ENCODE measurements at places on chromosomes 13 and 19. TPM values are rescaled to one million over a fixed set of nuclear protein-coding genes. Genes with fewer than 3 reads are reported as not detected.

GRCh38 chr13:27427641-27428040 is 3.2 kb downstream of the GTF3A start:
- peaks cover 56% of the 10 kb centered on the region for H3K4me1 ChIP-seq
- no peak for DNase-seq
- H3K4me3 ChIP-seq: peak overlapping the region; percentile 100
- no peaks in the 10 kb centered on the region for H3K27me3 ChIP-seq
- H3K27ac ChIP-seq: peak overlapping the region; percentile 99

DNA sequence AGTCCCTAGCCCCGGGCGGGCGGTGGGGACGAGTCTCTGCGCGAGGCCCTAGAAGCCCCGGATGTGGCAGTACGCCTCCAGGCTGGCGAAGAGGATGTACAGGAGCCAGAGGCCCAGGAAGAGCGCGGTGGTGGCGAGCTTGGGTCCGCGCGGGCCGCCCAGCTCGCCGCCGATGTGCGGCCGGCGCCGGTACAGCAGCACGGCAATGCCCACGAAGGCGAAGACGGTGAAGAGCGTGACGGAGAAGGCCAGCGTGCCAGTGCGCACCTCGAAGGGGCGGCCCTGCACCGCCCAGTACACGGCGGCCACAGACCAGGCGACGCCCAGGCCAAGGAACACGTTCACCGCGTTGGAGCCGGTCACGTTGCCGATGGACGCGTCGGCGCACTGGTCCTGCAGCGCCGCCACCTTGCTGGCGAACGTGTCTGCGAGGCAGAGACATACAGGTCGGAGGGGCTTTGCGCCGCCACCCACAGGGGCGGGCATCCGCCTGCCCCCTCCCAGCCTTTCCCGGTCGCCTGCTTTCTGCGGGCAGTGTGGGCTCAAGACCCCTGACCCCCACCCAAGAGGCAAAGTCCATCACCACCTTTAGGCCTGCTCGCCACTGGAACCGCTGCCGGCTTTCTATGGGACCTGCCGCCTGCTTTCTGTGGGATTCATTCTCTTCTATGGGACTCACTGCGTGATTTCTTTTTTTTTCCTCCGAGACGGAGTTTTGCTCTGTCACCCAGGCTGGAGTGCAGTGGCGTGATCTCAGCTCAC is 10.9 kb upstream of the MEIS3 start:
- peaks cover 27% of the 10 kb centered on the region for H3K27me3 ChIP-seq
- H3K4me1 ChIP-seq: peaks cover 7% of the 10 kb centered on the region
- H3K4me3 ChIP-seq: peak overlapping the region; percentile 63
- H3K36me3 ChIP-seq: no peaks in the 10 kb centered on the region

- no peak overlapping the region for H3K27ac ChIP-seq
- no peaks in the 10 kb centered on the region for H3K27me3 ChIP-seq
- peaks cover 3% of the 10 kb centered on the region for H3K4me1 ChIP-seq
- DNase-seq: no peak
- no peak overlapping the region for H3K4me3 ChIP-seq
- H3K36me3 ChIP-seq: peaks cover 2% of the 10 kb centered on the region
Measured at GRCh38 chr13:21463424-21463823, 4.3 kb upstream of the ZDHHC20 start.

DNA sequence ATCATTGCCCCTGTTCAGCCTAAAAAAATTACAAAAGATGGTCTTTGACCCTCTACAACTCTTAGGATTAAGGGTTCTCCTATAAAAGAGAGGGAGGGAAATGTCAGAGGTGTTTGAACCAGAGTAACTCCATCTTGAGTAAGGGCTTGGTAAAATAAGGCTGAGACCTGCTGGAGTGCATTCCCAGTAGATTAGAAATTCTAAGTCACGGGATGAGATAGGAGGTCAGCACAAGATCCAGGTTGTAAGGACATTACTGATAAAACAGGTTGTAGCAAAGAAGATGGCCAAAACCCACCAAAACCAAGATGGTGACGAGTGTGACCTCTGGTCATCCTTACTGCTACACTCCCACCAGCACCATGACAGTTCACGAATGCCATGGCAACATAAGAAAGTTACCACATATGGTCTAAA is 48.7 kb upstream of the ANKRD10 start:
- no peaks in the 10 kb centered on the region for H3K36me3 ChIP-seq
- no peaks in the 10 kb centered on the region for H3K4me1 ChIP-seq
- H3K27ac ChIP-seq: no peak overlapping the region
- DNase-seq: no peak
- H3K4me3 ChIP-seq: no peak overlapping the region

- H3K4me1 ChIP-seq: peaks cover 29% of the 10 kb centered on the region
- H3K27me3 ChIP-seq: no peaks in the 10 kb centered on the region
- peak within 1 kb of the TSS; percentile 91 for H3K27ac ChIP-seq
- H3K4me3 ChIP-seq: peak within 1 kb of the TSS; percentile 94
- DNase-seq: peak; percentile 99
Measured at GRCh38 chr19:4968462-4969291, at the start of gene KDM4B. Gene KDM4B (plus strand): TSS chr19:4969113. CDS start chr19:5032891, 63,778 bp downstream.

Gene TUBA3C
- not detected for total RNA-seq

Gene DLL3
- not detected for total RNA-seq

Gene IZUMO4
- 12.3 TPM for total RNA-seq

Gene CLEC4G
- not detected for total RNA-seq

DNA sequence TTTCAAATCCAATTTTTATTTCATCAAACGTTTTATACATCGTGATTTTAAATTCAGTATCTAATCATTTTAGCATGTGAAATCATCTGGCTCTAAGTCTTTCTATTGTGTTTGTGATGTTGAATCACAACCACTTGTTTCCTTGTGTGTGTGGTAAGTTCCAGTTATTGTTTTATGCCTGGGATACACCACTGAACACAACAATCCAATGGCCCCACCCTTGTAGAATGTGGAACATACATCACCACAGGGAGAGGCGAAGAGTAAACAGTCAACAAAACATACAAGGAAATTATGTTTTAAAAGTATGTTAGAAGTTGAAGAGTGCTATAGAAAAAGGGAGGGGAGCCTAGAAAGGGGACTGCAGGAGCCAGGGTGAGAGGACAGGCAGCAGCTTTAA is 100.5 kb downstream of the EPSTI1 start:
- peaks cover 30% of the 10 kb centered on the region for H3K36me3 ChIP-seq
- H3K4me1 ChIP-seq: peaks cover 8% of the 10 kb centered on the region
- no peaks in the 10 kb centered on the region for H3K27me3 ChIP-seq
- no peak overlapping the region for H3K27ac ChIP-seq
- DNase-seq: no peak

DNA sequence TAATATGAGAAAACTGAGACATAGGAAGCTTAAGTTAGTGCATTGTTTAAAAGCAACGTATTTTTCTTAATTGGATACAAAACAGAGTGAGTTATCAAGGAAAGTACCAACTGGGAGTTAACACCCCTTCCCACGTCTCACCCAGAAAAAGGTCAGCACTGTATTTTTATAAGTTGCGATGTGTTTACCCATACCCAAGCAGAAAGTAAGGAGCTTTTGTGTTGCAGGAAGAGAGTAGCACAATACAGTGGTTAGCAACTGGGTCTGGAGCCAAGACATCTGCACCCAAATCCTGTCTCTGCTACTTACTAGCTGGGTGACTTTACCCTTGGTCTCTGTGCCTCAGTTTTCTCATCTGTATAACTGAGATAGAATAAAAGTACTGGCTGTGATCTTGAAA is 34.3 kb downstream of the FAM216B start:
- no peak overlapping the region for H3K27ac ChIP-seq
- no peak for DNase-seq
- peaks cover 4% of the 10 kb centered on the region for H3K36me3 ChIP-seq
- no peak overlapping the region for H3K4me3 ChIP-seq
- H3K4me1 ChIP-seq: no peaks in the 10 kb centered on the region

GRCh38 chr19:13460045-13460444 is 46.2 kb downstream of the CACNA1A start:
- DNase-seq: no peak
- no peak overlapping the region for H3K27ac ChIP-seq
- no peaks in the 10 kb centered on the region for H3K4me1 ChIP-seq
- H3K27me3 ChIP-seq: peaks cover 24% of the 10 kb centered on the region
- H3K36me3 ChIP-seq: peaks cover 2% of the 10 kb centered on the region

Gene TUBGCP3
- 34.5 TPM for total RNA-seq

GRCh38 chr19:45607071-45608029 is 5.3 kb upstream of the GPR4 start:
- H3K27me3 ChIP-seq: peaks cover 13% of the 10 kb centered on the region
- peaks cover 9% of the 10 kb centered on the region for H3K36me3 ChIP-seq
- DNase-seq: peak; percentile 22

- H3K27me3 ChIP-seq: no peaks in the 10 kb centered on the region
- H3K4me3 ChIP-seq: peak overlapping the region; percentile 19
- peaks cover 14% of the 10 kb centered on the region for H3K4me1 ChIP-seq
- peaks cover 4% of the 10 kb centered on the region for H3K36me3 ChIP-seq
- H3K27ac ChIP-seq: no peak overlapping the region
- DNase-seq: no peak
Measured at GRCh38 chr19:38057959-38058690, 151.1 kb downstream of the SIPA1L3 start.

DNA sequence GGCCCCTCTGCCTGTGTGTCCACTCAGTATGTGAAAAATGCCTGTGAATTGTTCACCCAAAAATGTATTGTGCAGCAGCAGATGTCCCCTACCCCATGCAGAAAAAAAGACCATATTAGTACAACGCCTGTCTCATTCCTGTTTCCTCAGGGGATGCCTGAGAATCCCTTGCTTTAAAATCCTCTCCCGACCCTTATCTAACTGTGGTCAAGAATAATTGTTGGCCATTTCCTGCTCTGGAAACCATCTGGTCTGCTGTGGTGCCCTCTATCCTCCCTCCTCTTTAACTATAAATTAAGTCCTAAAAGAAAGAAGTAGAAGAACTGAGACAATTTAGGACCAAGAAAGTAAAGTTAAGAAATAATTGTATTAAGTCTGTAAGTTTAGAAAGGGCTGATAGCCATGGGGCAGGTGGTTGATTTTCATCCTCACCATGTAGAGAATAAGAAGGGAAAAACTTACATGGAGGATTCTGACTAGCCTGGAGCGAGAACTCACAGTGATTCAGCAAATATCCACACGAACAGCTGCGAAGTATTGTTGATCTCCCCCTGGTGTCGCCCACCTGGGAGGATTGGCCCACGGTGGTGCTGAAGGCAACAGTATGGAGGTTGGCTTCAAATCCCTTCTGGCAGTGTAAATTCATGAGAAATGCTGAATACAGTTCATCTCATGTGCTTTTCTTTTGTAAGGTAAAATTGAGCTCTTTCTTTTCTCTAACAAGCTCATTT is 85.6 kb downstream of the COL4A2 start:
- peaks cover 6% of the 10 kb centered on the region for H3K4me1 ChIP-seq
- H3K27ac ChIP-seq: no peak overlapping the region
- peaks cover 89% of the 10 kb centered on the region for H3K27me3 ChIP-seq
- DNase-seq: no peak

DNA sequence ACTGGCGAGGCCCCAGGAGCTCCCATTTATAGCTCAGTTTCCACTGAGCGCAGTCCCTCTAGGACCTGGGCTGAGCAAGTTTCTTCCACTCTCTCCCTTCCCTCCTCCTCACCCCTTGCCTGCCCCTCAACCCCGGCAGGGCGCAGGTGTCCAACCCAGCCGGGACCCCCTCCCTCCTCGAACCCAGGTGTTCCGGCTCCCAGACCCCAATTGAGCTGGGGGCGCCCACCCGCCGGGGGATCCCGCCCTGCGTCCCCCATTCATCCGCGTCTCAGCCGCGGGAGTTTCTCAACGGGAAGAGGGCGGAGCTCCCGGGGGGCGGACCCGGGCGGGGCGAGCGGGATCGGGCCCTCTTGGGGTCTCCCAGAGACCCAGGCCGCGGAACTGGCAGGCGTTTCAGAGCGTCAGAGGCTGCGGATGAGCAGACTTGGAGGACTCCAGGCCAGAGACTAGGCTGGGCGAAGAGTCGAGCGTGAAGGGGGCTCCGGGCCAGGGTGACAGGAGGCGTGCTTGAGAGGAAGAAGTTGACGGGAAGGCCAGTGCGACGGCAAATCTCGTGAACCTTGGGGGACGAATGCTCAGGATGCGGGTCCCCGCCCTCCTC is at the start of gene KIRREL2:
TSS of gene KIRREL2 (plus strand) at position 366 of the 604 bp plus-strand sequence. CDS start at position 575, 209 bp downstream.
- H3K4me1 ChIP-seq: peaks cover 15% of the 10 kb centered on the region
- H3K27me3 ChIP-seq: peaks cover 73% of the 10 kb centered on the region
- peak within 1 kb of the TSS; percentile 89 for H3K4me3 ChIP-seq
- H3K36me3 ChIP-seq: peaks cover 12% of the 10 kb centered on the region

Gene PCP2
- total RNA-seq: 2.0 TPM

Gene HIF3A
- not detected for total RNA-seq

GRCh38 chr19:11798391-11799330 is at the start of gene ZNF491:
Gene ZNF491 (plus strand): TSS chr19:11798523. CDS start chr19:11805954, 7,431 bp downstream.
- peaks cover 15% of the 10 kb centered on the region for H3K4me1 ChIP-seq
- H3K36me3 ChIP-seq: peaks cover 3% of the 10 kb centered on the region
- H3K4me3 ChIP-seq: peak within 1 kb of the TSS; percentile 90
- H3K27ac ChIP-seq: peak within 1 kb of the TSS; percentile 45
- no peaks in the 10 kb centered on the region for H3K27me3 ChIP-seq
- peak; percentile 60 for DNase-seq

Gene PLK5
- total RNA-seq: not detected

- no peak for DNase-seq
- peaks cover 7% of the 10 kb centered on the region for H3K36me3 ChIP-seq
- peaks cover 21% of the 10 kb centered on the region for H3K4me1 ChIP-seq
- peak overlapping the region; percentile 99 for H3K27ac ChIP-seq
- H3K4me3 ChIP-seq: peak overlapping the region; percentile 100
Measured at GRCh38 chr13:26222520-26223046, 469 bp upstream of the RNF6 start.

Gene CBY2
- not detected for total RNA-seq

Gene C19orf85
- not detected for total RNA-seq

DNA sequence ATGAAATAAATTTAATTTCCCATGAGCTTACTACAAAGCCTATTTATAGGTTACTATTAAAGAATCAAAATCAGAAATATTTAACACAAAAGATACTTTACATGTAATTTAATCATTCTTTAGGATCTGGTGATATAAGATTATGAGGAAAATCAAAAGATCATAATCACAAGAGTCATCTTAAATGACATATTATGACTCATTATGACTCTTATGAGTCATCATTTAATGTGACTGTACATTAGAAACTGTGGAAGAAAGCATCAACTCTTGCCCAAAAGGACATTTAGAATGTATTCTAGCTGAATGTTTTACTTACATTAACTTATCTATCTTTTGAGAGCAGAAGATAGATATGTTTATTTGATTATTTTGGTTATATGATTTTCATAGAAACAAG is 458.6 kb downstream of the DCT start:
- H3K4me1 ChIP-seq: no peaks in the 10 kb centered on the region
- DNase-seq: no peak
- H3K27me3 ChIP-seq: peaks cover 22% of the 10 kb centered on the region
- H3K4me3 ChIP-seq: no peak overlapping the region

DNA sequence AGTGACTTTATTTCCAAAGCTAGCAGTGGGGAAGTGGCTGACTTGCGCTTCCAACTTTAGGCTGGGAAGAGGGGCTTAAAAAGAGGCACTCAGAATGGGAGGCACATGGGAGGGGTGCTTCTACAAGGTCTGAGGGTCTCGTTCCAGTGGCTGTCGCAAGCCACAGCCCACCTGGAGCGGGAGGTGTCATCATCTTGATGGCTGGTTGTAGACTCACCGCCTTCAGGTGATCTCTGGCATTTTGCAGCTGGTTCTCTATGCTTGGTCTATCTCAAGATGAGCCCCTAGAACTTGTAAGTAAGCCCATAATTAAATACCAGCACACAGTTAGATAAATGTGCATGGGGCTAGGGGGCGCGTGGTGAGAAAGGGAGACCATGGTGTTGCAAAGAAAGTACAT is 9.2 kb downstream of the TEX29 start:
- H3K36me3 ChIP-seq: peaks cover 3% of the 10 kb centered on the region
- H3K4me1 ChIP-seq: peaks cover 2% of the 10 kb centered on the region
- H3K4me3 ChIP-seq: no peak overlapping the region
- H3K27me3 ChIP-seq: no peaks in the 10 kb centered on the region
- no peak for DNase-seq

Gene ANGPTL4
- not detected for total RNA-seq

GRCh38 chr19:34851277-34851804 is 75.4 kb upstream of the ZNF30 start:
- H3K27me3 ChIP-seq: no peaks in the 10 kb centered on the region
- H3K27ac ChIP-seq: no peak overlapping the region
- no peak overlapping the region for H3K4me3 ChIP-seq
- no peak for DNase-seq
- H3K36me3 ChIP-seq: peaks cover 12% of the 10 kb centered on the region

Data from T-helper 17 cell (primary cell).